ENCODE measurements at places on chromosomes 12 and 14. TPM values are rescaled to one million over a fixed set of nuclear protein-coding genes. Genes with fewer than 3 reads are reported as not detected.

PLA2G1B gene
- total RNA-seq: not detected

NAB2 gene
- 8.9 TPM for total RNA-seq

NXPH4 gene
- total RNA-seq: 0.58 TPM

VSX2 gene
- total RNA-seq: not detected

- no peaks in the 10 kb centered on the region for H3K4me1 ChIP-seq
- H3K27me3 ChIP-seq: no peaks in the 10 kb centered on the region
- no peak overlapping the region for H3K4me3 ChIP-seq
Observed at GRCh38 chr12:83676781-83677295, 990.1 kb downstream of the TMTC2 start.

- H3K27ac ChIP-seq: peak overlapping the region; percentile 25
- DNase-seq: no peak
- H3K36me3 ChIP-seq: no peaks in the 10 kb centered on the region
- H3K27me3 ChIP-seq: no peaks in the 10 kb centered on the region
- no peak overlapping the region for H3K4me3 ChIP-seq
Observed at GRCh38 chr12:108683906-108684556, 47.3 kb downstream of the CORO1C start.

- H3K27me3 ChIP-seq: no peaks in the 10 kb centered on the region
- no peak overlapping the region for H3K4me3 ChIP-seq
- H3K4me1 ChIP-seq: no peaks in the 10 kb centered on the region
- no peaks in the 10 kb centered on the region for H3K36me3 ChIP-seq
- H3K27ac ChIP-seq: no peak overlapping the region
- no peak for DNase-seq
Observed at GRCh38 chr14:32217301-32217700, 14.2 kb upstream of the RNU6-8 start.

DNA sequence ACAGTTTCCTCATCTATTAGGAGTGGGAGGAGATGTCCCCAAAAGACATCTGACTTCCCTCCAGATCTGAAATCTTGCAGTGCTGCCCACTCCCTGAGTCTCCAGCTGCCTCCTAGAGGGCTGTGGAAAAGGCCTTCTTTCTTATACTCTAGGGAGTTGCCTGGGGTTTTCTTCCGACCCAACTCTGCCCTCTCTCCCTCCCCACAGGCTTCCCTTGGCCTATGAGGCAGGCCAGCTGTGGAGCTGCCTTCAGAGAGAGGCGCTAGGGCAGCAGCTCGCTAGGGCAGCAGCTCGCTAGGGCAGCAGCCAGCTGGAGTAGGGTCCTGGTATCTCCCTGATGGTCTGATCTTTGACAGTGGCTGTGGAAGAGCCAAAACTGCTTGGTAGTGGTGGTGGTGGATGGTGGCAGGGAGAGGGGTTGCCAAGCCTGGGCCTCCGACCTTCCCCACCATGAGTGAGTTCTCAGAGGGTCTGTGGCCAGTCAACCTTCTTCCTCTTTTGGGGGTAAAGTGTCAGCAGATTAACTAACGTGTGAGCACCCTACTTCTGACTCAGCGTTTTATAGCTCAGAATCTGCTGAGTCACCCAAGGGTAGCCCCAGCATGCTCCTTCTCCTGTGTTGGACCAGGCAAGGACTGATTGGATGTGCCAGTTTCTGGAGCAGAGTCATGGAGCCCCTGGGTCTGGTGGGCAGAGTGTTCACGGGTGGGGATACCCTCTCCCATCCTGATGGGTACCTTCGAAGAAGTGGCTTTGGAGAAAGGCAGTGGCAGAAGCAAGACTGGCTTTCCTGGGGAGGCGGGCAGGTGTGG is 2.3 kb downstream of the SLC48A1 start:
- peak; percentile 21 for DNase-seq
- H3K27ac ChIP-seq: peak overlapping the region; percentile 56
- H3K4me3 ChIP-seq: peak overlapping the region; percentile 98
- H3K36me3 ChIP-seq: no peaks in the 10 kb centered on the region

DNA sequence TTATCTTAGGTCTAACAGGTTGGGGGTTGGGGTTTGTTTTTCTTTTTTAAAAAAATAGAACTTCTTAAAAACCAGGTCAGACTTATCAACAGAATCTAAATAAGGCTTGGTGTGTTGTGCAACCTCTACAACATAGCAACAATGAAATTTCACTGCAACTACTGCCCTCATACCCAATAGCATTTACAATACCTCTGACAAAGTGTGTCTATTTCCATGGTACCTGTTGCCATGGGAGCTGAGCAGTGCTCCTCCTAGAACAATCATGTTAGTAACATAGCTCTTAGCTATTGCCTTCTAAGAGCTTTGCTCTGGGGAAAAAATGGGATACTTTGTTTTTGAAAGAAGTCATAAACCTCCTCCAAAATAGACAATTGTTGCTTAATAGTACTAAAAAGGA is 103.3 kb upstream of the CCDC175 start:
- H3K27me3 ChIP-seq: no peaks in the 10 kb centered on the region
- DNase-seq: no peak
- no peaks in the 10 kb centered on the region for H3K36me3 ChIP-seq

DNA sequence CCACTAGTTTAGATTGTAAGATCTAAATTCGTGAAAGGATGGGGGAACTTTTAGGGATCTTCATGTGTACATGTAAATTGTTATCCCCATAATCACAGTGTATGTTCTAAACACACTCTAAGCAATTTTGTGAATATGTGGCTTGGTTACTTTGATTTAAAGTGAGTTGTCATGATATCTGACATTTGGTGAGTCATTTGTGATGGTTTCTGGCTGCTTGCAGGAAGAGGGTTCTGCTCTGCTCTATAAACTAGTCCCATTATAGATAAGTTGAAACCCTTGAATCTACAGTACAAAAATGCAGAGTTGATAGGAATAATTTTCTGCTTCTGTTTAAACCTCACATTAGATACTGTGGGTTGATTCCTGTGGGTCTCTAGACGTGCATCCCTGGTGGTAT is 14.8 kb downstream of the GUCY2C start:
- DNase-seq: no peak
- H3K4me1 ChIP-seq: no peaks in the 10 kb centered on the region
- no peak overlapping the region for H3K27ac ChIP-seq
- H3K4me3 ChIP-seq: no peak overlapping the region
- no peaks in the 10 kb centered on the region for H3K27me3 ChIP-seq
